Left ventricle myocardium inferior (tissue), 1 donor: ENCODE measurements at places on chromosomes 6 and 20. TPM values are rescaled to one million over a fixed set of nuclear protein-coding genes. Genes with fewer than 3 reads are reported as not detected.

- no peak for DNase-seq
Measured at GRCh38 chr6:137637121-137637520, 142.9 kb upstream of the OLIG3 start.

COL12A1 gene
- total RNA-seq = 12.2 TPM

FRMD1 gene
- 0.16 TPM for total RNA-seq

- DNase-seq = no peak
Measured at GRCh38 chr6:105204331-105204730, 24.5 kb upstream of the POPDC3 start.

KCNB1 gene
- 0.77 TPM for total RNA-seq
